Naive thymus-derived CD8-positive, alpha-beta T cell (primary cell): ENCODE measurements at places on chromosomes 16 and 17.

GRCh38 chr16:67663151-67663876, 2.6 kb downstream of the PARD6A start:
- DNase-seq, result no peak

- no peak for DNase-seq
Observed at GRCh38 chr16:50027829-50028228, 2.8 kb downstream of the CNEP1R1 start.

GRCh38 chr16:80147026-80147655, 393.7 kb upstream of the DYNLRB2 start:
- no peak for DNase-seq

DNA sequence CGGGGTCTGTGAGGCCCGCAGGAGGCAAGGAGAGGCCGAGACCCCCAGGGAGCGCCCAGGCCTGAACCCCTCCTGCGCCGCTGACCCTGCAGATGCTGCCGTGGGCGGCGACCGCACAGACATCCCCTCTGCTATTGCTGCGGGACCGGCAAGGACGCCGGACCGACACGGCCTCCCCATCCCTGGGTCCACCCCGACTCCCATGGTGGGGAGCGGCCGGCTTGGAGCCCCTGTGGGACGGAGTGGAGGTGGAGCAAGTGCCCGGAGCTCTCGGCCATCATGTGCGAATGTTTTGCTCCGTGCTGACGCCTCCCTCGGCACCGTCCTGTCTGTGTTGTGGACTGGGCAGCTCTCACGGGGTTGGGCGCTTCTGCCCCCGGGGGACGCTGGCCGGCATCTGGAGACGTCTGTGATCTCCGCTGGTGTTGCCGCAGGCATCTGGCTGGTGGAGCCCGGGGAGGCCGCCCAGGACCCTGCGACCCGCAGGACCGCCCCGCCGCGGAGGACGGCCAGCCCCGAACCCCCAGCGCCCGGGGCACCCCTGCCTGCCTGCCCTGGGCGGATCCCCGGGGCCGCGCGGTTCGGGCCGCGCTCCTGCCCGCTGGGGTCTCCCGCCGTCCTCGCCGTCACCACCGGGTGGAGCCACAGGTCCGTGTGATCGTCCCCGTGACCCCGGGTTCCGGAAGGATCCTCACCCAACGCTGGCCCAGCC, 12.8 kb upstream of the GNG13 start:
- DNase-seq, result peak; percentile 54

DNA sequence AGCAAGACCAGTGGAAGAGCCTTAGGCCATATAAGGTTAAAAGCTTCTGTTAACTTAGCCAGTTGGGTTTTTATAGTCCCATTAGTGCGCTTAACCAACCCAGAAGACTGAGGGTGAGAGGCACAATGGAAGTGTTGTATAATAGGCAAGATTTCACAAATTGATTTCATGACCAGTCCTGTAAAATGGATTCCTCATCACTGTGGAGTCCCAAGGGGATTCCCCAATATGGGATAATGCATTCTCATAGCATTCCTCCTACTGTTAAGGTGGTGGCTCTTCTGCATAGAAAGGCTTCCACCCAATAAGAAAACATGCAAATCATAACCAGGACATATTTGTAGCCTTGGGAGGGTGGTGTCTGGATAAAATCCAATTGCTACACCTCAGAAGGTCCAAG, 22.1 kb upstream of the B4GALNT2 start:
- no peak for DNase-seq

DNA sequence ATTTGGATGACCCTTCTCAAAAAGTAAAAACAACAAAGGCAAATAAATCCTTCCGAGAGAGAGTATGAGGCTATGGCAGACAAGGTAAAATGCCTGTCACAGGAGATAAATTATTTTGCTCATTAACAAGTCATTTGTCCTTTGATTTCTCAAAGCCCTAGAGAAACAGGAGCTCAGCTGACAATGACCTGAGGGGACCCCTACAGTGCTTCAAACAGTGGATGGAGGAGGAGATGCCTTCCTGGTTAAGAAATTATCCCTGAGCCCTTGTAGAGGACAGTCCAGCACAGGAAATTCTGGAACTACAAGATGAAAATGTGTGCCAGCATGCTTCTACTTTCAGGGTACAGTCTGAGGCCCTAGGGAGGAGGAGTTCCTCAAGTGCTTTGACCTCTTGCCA, 24.0 kb upstream of the RHBDL3 start:
- no peak for DNase-seq

GRCh38 chr17:47810901-47811635, 10.5 kb downstream of the OSBPL7 start:
- DNase-seq, result peak; percentile 44

DNA sequence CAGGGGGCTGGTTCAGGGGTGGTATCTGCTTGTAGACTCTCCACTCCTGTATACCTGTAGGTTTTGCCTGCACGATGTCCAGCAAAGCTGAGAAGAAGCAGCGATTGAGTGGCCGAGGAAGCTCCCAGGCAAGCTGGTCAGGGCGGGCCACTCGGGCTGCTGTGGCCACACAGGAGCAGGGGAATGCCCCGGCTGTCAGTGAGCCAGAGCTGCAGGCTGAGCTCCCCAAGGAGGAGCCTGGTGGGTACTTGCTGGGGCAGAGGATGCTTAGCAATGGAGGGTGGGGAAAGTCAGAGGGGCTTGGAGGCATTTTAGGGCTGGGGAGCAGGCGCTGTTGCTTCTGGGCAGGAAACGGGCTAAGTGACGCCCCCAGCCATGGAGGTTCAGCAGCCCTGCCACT, 2.1 kb downstream of the DNAH2 start:
- DNase-seq, result no peak
